Stimulated activated CD4-positive, alpha-beta T cell treated with anti-CD3 and anti-CD28 coated beads, Interleukin-2, amount 100 ng/mL, for 24 hours (primary cell): ENCODE measurements at places on chromosomes 7 and 10.

GRCh38 chr10:52469970-52470705 lies 156.1 kb downstream of the DKK1 start:
- no peak for DNase-seq

GRCh38 chr7:22726907-22727713 lies at the start of gene IL6:
TSS of gene IL6 (plus strand) at chr7:22727200. CDS start at chr7:22727263, 63 bp downstream.
- DNase-seq: no peak

DNA sequence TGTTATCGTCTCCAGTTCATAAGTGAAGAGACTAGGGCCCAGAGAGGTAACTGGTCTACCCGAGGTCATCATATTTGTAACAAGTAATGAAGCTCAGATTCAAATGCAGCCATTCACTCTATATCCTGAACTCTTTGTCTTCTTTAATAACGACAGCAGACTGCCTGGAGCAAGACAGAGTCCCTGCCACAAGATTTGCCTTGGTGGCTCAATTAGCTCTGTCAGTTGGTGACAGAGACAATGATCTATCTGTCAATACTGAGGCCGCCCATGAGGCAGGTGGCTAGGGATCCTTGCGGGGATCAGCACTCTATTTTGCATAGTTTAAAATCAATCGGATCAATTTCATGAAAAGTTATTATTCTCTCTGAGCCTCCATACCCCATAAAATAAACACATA lies 43.9 kb downstream of the SH3PXD2A start:
- no peak for DNase-seq

- no peak for DNase-seq
Measured at GRCh38 chr7:137342265-137342664, 1.3 kb downstream of the PTN start.

- no peak for DNase-seq
Measured at GRCh38 chr7:50308203-50308531, 3.7 kb downstream of the IKZF1 start.

DNA sequence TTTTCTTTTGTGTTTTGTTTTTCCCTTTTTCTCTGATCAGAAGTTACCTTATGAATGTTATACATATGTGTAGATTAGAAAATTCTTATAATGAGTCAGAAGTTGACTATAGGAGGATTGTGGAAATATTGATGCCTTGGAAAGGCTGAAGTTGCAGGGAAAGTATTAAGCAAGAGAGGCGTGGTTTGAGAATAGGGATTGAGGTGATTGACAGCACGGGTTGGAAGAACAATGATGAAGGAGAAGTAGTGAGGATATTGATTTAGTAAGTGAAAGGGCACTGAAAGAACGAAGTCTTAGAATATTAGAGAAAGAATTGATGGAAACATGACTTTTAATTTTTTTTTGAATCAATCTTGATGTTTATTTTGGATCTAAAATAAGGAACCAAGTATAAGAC lies 176.0 kb downstream of the EXOC4 start:
- no peak for DNase-seq

GRCh38 chr10:22017283-22018020 lies 13.9 kb upstream of the DNAJC1 start:
- DNase-seq: no peak

GRCh38 chr7:115008465-115009114 lies 86.7 kb downstream of the MDFIC start:
- no peak for DNase-seq

DNA sequence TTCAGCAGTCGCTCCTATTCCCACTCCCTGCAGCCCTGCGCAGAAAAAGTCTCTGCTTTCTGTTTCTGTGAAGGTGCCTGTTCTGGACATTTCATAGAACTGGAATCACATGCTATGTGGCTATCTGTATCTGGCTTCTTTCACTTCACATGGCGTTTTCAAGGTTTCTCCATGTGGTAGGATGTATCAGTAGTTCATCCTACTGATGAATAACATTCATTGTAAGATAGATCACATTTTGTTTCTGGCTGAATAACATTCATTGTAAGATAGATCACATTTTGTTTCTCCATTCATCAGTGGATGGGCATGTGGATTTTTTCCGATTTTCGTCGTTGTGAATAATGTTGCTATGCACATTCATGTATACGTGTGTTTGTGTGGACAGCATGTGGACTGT lies 44.5 kb downstream of the HSPA12A start:
- no peak for DNase-seq

DNA sequence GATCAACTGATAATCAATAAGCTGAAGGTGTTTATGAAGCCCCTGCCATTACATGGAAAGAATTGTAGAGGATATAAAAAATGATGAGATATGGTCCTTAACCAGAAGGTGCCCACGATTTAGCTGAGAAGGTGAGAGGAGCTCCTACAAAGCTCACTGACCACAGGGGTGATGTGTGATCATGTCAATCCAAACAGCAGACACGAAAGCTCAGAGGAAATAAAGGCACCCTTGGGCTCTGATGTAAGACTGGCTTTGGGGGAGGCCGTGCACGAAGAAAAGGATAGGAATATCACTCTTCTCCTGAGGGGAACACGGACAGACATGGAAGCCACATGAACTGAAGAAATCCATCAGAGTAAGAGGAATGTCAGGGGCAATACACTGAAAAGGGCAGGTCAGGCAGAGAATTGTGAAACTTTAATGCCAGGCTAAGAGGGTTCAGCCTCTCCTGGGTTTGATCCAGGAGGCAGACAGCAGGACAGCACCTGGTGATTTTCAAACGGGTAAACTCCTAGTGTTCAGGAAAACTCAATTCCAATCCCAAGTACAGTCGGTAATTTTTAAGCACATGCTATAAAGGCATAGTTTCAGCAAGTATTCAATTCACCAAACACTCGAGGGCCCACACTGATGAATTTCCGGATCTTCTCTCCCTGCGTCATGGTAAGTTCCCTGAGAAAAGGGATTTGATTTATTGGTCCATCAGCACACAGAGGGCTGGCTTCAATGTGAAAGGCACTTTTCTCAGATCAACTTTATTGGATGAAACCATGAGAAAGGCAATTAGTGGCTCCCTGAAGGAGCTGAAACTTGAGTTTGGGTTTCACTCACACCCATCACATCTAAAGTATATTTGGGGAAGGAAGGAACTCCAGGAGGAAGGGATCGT lies 163.8 kb downstream of the PRPF18 start:
- DNase-seq: no peak

DNA sequence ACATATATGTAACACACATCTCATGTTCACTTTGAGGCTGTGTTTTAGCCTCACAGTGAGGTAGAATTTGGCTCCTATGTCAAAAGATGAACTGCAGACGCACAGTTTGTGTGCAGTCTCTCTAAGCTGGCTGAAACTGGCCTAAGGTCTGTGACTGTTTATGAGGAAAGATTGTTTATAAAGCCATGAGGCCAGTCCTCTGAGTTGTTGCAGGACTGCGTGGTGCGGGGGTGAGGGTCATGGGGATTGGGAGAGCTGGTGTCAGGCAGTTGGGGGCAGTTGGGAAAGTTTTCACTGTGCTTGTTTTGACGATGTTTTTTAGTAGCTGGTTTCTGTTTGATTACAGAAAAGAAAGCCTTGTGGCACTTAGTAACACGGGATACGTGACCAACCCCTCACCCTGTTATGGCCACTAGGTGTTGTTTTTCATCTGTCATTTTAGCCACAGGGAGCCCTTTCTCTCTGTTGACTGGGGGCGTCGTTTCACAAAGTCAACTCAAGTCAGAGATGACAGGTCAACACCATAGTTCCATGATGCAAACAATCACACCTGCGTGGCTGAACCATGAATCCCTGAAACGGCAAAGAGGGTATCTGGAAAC lies 310.9 kb downstream of the CCDC3 start:
- DNase-seq: no peak

GRCh38 chr10:43077421-43078171 lies 727 bp downstream of the RET start:
- no peak for DNase-seq

GRCh38 chr10:7572391-7572790 lies 94.4 kb downstream of the ITIH5 start:
- DNase-seq: no peak

- DNase-seq: no peak
Measured at GRCh38 chr10:108849688-108850087, 1073.6 kb downstream of the XPNPEP1 start.

- DNase-seq: no peak
Measured at GRCh38 chr10:93062514-93063143, 2.0 kb downstream of the CYP26C1 start.

DNA sequence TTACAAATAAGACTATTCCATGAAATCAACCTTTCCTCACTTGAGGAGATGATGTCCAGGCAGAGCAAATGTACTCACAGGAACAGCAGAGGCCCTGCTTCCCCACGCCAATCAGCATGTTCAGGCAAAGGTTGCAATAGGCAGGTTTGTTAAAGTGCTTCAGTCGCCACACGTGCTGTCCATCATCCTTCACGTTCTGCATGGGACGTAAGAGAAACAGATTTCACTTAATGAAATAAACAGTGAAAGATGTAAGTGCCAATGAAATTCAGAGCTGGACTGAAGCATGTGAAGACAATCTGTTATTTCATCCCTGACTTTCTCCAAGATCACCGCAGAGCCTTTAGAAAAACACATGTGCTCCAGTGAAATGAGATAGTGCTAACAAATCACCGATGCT lies 217.4 kb downstream of the DGKB start:
- no peak for DNase-seq

GRCh38 chr10:56928714-56929113 lies 567.7 kb upstream of the ZWINT start:
- DNase-seq: no peak

GRCh38 chr10:58137813-58138212 lies 129.9 kb downstream of the IPMK start:
- no peak for DNase-seq

GRCh38 chr10:99325281-99325680 lies 3.9 kb upstream of the CNNM1 start:
- DNase-seq: no peak

DNA sequence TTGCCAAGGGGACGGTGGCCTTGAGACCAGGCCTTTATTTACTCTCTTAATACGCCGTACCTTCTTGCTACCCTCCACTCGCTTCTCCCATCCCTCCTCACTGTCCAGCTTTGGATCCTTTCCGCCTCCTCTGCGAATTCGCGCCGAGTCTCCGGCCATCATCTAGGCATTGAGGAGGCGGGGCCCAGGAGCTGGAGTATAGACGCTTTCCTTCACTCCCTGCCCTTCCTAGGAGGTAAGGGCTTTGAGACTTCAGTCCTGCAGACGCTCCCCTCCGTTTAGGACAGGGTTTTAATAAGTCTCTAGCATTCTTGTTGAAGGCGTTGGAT lies 538 bp downstream of the TFAM start:
- peak; percentile 33 for DNase-seq

DNA sequence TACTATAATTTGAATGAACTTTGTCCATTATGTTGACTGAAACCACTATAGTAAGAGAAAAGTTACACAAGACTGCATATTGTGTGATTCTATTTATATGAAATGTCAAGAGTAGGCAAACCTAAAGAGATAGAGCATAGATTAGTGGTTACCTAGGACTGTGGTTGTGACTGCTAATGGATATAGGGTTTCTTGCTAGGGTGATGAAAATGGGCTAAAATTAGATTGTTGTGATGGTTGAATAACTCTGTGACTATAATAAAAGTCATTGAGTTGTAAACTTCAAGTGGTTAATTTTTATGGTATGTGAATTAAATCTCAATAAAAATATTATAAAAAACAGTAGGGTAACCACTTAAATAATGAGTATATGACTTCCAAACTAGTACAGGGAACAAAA lies 142.9 kb upstream of the AHR start:
- no peak for DNase-seq

DNA sequence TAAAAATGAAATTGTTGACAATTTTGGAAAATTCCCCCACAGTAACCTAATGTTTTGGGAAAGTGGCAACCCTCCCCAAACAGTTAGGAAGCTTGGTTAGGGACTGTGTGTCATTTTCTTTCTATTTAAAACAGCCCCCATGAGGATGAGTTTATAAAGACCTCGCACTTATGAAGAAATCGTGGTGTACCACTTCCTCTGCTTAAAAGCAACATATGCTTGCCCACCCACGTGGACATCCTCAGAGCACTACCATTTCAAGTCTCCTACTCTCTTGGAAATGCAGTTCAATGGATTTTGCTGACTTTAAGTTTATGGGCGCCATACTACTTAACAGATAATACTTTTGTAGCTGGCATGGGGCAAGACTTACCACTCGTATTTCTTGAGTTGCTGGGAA lies 223.8 kb downstream of the DYNC1I1 start:
- no peak for DNase-seq

DNA sequence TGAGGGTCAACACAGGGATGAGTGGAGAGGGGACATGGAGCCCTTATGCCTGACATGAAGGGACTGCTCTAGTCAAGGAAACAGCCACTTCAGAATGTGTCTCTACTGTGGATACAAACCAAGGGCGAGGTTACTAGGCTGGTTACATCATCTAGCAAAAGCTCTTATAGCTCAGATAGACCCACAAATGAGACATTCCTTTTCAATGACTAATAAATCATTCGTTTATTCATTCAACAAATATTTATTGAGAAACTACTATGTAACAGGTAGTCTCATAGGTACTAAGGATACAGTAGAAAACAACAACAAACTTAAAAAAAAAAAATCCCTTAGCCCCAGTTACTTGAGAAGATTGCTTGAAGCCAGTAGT lies 219.5 kb downstream of the KIAA1217 start:
- no peak for DNase-seq

GRCh38 chr10:131567279-131568162 lies 256.0 kb upstream of the TCERG1L start:
- no peak for DNase-seq

DNA sequence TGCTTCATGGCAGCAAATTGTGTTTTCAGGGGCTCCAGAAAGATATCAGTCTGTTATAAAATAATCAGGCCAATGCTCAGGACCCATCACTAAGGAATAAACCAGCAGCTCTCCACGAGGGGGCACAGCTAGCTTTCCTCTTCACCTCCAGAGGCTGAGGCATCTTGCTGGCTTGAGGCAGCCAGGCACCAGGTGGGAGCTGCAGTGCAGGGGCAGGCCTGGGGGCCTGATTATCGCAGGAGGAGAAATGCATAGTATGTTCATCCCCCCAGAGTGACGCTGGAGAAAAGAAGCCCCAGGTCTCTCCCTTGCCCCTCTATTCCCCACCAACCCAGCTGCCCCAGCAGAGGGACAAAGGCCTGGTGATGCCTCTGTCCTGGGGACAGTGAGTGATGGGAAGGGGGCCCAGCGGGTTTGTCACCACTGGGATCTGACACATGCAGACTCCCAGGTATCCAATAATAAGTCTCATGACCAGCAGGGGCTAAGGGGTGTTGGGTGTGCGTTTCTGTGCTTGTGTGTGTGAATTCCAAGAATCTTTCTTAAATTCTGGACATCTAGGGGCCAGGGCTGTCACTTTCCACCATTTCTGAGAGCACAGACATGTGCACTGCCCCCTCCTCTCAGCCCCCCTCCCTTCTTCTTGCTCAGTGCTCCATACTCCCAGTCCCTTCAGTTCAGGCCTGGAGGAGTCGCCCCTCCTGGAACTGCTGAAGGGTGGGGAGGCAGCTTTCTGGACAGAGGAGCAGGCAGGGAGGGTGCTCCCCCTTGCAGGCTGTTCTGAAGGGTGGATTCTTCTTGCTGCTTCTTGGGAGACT lies 128.1 kb upstream of the FAM20C start:
- no peak for DNase-seq

DNA sequence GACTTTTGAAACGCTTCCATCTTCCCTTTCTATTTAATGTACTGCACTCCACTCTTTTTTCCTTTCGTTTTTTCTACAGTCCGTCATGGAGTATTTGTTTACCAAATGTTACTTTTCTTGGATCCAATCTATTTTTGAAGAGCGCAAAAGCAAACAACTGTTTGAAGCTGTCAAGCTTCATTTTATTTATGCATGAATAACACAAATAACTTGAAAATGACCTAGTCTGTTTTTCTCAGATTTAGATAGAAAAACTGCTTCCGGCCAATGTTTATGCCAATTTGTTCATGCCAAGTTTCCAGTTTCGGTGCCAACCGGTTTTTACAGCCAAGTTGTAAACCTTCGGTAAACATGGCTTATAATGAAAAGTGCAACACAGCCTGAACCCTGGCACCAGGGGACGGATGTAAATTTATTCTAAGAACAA lies 150.9 kb upstream of the KLF6 start:
- DNase-seq: no peak
